ENCODE measurements at places on chromosomes 11 and 22. TPM values are rescaled to one million over a fixed set of nuclear protein-coding genes. Genes with fewer than 3 reads are reported as not detected.

The PGA5 gene
- total RNA-seq: 1.00 TPM

GRCh38 chr11:97201743-97202612 is 812.2 kb downstream of the JRKL start:
- H3K36me3 ChIP-seq: no peaks in the 10 kb centered on the region
- no peak overlapping the region for H3K27ac ChIP-seq

- H3K27me3 ChIP-seq: no peaks in the 10 kb centered on the region
- no peak overlapping the region for H3K4me3 ChIP-seq
- no peak for DNase-seq
- H3K4me1 ChIP-seq: peaks cover 19% of the 10 kb centered on the region
- H3K27ac ChIP-seq: no peak overlapping the region
These were observed 280.7 kb downstream of the TTC28 start for GRCh38 chr22:28398981-28399380.

The FJX1 gene
- total RNA-seq: 1.1 TPM

The LRRC32 gene
- total RNA-seq: 19.5 TPM

The MS4A6E gene
- total RNA-seq: not detected

GRCh38 chr11:112539741-112540140 is 279.1 kb upstream of the PLET1 start:
- no peaks in the 10 kb centered on the region for H3K36me3 ChIP-seq
- no peak for DNase-seq
- no peak overlapping the region for H3K4me3 ChIP-seq
- no peak overlapping the region for H3K27ac ChIP-seq

The OR52I1 gene
- not detected for total RNA-seq

The SLC5A1 gene
- 0.38 TPM for total RNA-seq

The FAM111A gene
- total RNA-seq: 10.8 TPM

DNA sequence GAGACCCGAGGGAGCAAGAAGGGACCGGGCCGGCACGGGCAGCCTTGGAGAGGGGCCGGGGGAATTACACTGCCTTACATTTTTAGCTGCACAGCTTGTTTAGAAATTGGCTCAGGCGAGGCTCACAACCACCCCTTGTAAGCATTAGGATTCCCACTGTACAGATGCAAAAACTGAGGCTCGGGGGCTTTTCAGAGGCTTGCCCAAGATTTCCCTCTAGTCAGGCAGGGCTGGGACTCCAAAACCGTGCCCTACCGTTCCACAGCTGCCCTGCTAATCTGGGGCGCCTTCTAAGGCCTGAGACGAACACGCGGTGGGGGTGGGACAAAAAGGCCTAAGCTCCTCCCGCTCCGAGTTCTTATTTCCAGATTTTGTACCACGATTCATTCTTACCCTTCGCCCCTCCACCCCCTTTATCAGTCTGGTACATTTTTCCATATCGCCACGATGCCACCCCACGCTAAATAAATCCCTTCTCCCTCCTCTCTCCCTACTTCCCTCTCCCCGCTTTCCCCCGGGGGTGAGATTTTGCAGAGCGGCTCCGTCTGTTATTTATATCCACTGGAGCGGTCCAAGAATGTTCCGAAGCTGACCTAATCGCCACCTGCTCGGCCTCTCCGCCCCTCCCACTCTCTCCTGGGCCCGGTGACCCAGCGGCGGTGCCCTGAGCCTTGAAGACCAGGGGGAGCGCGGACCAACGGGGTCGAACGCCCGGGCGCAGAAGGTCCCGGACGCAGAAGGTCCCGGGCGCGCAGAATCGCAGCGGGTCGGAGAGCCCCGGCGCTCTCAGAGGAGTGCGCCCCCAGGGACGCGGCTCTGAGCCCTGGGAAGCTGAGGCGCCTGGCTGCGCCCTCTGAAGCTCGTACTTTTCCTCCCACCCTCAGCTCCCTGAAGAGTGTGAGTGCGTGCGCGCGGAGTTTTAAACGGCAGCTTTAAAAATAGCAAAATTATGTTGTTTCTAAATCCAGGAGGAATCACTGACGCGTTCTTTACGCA is 764 bp upstream of the PACSIN3 start:
- no peak for DNase-seq
- H3K27me3 ChIP-seq: no peaks in the 10 kb centered on the region
- peak overlapping the region; percentile 58 for H3K4me3 ChIP-seq
- no peaks in the 10 kb centered on the region for H3K36me3 ChIP-seq
- peaks cover 42% of the 10 kb centered on the region for H3K4me1 ChIP-seq

DNA sequence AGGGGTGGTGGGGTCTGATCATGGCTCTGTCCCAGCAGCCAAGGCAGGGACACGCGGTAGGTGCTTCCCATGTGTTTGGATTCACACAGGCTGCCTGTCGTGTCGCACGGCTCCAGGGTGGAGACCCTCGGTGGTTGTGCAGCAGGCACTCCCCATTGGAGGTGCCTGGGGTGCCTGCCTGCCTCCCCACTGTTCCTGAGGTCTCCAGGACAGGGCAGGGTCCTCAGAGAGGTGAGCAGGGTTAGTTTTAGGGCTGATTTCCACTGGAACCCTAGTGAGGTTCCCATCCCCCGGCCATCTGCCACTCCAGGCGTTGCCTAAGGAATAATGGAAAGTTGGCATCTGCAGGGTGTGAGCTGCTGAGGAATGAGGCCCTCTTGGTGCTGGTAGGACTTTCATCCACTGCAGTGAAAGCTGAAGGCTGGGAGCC is 32.3 kb downstream of the OSBPL5 start:
- peak; percentile 6 for DNase-seq
- H3K36me3 ChIP-seq: no peaks in the 10 kb centered on the region
- no peaks in the 10 kb centered on the region for H3K27me3 ChIP-seq
- H3K4me3 ChIP-seq: no peak overlapping the region
- no peak overlapping the region for H3K27ac ChIP-seq

The SEZ6L gene
- not detected for total RNA-seq

GRCh38 chr11:3712274-3712673 is 41.1 kb upstream of the CHRNA10 start:
- H3K4me1 ChIP-seq: no peaks in the 10 kb centered on the region
- no peak overlapping the region for H3K27ac ChIP-seq
- H3K27me3 ChIP-seq: no peaks in the 10 kb centered on the region
- DNase-seq: no peak
- H3K36me3 ChIP-seq: peaks cover 13% of the 10 kb centered on the region

- no peak overlapping the region for H3K27ac ChIP-seq
- no peak overlapping the region for H3K4me3 ChIP-seq
- H3K27me3 ChIP-seq: no peaks in the 10 kb centered on the region
- no peak for DNase-seq
- H3K36me3 ChIP-seq: no peaks in the 10 kb centered on the region
- H3K4me1 ChIP-seq: no peaks in the 10 kb centered on the region
These were observed 25.4 kb upstream of the BSX start for GRCh38 chr11:123006860-123007542.

DNA sequence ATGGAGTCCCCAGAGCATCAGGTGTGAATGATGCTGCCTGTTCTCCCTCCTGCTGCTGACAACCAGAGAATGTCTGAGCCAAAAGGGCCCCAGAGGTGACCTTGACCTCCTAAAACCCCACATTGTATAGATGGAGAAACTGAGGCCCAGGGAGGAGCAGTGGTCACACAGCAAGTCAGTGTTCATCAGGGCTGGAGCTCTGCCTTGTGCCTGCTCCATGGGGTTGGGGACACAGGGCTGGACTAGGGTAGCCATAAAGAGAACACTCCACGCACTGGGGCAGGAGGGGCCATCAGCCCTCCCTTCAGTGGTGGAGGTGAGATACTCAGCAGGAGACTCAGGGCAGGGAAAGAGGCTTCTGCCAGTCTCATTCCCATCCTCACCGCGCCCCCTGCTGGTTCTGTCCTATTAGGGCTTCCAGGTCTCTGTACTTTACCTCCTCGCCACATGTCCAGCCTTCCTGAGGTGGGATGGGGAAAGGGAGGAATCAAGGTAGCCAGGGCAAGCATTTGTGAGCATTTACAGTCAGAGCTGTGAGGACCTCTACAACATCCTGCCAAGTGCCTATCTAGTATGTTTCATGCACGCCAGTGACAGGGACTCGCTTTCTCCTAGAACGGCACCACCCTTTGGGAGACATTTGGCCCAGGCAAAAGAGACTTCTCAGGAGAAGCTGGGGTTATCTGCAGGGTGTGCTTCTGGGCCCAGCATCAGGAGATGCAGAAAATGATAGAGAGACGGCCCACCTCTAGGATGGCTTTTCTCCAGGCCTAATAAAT is 43.2 kb downstream of the NEU3 start:
- no peaks in the 10 kb centered on the region for H3K4me1 ChIP-seq
- no peak overlapping the region for H3K4me3 ChIP-seq
- no peaks in the 10 kb centered on the region for H3K27me3 ChIP-seq
- DNase-seq: peak; percentile 79
- H3K27ac ChIP-seq: no peak overlapping the region

DNA sequence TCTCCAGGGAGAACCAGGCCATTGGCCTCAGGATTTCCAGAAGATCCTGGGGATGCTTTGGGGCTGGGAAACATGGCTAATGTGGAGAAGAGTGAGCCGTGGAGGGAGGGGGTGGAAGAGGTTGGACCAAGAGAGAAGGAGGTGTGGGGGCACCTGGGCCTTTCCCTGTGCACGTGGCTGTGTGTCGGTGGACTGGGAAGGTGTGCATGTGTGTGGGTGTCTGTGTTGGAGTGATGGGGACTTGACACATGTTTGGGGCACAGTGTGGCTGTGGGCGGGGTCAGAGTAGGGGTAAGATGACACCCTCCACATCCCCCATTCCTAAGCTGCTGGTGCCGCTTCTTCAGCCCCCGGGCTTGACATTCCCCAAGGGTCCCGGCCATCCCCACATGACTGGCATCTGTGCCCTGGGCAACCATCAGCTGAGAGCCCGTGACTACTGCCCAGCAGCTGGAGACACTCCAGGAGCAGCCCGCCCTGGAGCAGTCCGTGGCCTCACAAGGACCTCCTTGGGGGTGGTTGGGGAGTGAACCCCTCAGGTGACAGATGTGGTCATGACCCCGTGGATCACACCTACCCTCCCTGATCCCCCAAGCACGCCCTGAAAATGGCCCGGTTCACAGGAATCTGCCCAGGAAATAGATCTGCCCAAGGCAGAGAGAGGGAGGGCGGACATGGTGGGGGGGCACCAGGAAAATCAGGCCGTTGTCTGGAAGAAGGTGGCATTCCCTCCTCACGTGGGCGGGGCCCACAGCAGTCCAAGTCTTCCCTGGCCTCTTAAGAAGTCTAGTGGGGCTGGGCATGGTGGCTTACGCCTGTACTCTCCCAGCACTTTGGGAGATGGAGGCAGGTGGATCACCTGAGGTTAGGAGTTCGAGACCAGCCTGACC is 34.8 kb upstream of the SOX10 start:
- no peak overlapping the region for H3K4me3 ChIP-seq
- H3K27ac ChIP-seq: no peak overlapping the region
- DNase-seq: no peak
- H3K36me3 ChIP-seq: no peaks in the 10 kb centered on the region
- H3K4me1 ChIP-seq: no peaks in the 10 kb centered on the region
- no peaks in the 10 kb centered on the region for H3K27me3 ChIP-seq

GRCh38 chr22:32331236-32331917 is 26.3 kb upstream of the RFPL3 start:
- no peak overlapping the region for H3K4me3 ChIP-seq
- H3K27ac ChIP-seq: no peak overlapping the region
- H3K36me3 ChIP-seq: no peaks in the 10 kb centered on the region
- H3K4me1 ChIP-seq: no peaks in the 10 kb centered on the region
- H3K27me3 ChIP-seq: no peaks in the 10 kb centered on the region

DNA sequence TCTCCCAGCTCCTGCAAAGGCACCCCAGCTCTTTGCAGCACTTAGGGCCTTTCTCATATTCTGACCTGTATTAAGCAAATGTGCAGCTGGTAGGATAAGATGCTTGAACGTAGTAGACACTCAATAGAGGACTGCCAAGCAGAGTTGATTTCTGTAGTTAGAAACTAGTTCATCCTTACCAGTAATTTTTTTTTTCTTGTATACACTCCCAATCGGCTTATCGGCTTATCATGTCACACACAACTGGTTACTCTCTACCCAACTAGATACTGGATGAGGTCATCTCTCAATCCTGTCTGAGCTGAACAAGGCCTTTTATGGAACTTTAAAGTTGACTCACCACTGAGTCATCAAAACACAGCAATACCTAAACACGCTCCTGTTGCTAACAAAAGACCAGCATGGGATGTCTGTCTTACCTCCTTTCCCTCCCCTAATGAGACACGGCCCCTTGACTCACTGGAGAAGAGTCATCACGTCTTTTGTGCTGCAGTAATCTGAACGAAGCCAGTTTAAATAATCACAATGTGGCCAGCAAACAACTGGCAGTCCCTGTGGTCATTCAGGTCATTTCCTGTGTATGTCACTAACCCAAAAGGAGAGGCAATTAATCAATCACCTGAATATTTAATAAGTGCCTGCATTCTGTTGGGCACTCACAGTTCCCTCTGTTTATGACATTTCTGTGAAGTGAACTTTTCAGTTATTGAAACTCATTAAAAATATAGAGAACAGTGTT is 7.5 kb upstream of the WEE1 start:
- no peaks in the 10 kb centered on the region for H3K4me1 ChIP-seq
- no peaks in the 10 kb centered on the region for H3K36me3 ChIP-seq
- no peak for DNase-seq

GRCh38 chr11:17604201-17604914 is 57.3 kb downstream of the OTOG start:
- no peak overlapping the region for H3K4me3 ChIP-seq
- H3K36me3 ChIP-seq: no peaks in the 10 kb centered on the region
- no peaks in the 10 kb centered on the region for H3K27me3 ChIP-seq
- no peaks in the 10 kb centered on the region for H3K4me1 ChIP-seq
- no peak overlapping the region for H3K27ac ChIP-seq
- no peak for DNase-seq

The CLMP gene
- total RNA-seq: 0.30 TPM

- no peaks in the 10 kb centered on the region for H3K27me3 ChIP-seq
- H3K4me3 ChIP-seq: no peak overlapping the region
- H3K4me1 ChIP-seq: no peaks in the 10 kb centered on the region
These were observed 215.6 kb downstream of the DDX10 start for GRCh38 chr11:108880510-108880909.

GRCh38 chr11:1228101-1228821 is 5.4 kb downstream of the MUC5B start:
- DNase-seq: peak; percentile 14
- H3K27ac ChIP-seq: no peak overlapping the region
- no peaks in the 10 kb centered on the region for H3K4me1 ChIP-seq
- H3K36me3 ChIP-seq: no peaks in the 10 kb centered on the region
- H3K27me3 ChIP-seq: no peaks in the 10 kb centered on the region

DNA sequence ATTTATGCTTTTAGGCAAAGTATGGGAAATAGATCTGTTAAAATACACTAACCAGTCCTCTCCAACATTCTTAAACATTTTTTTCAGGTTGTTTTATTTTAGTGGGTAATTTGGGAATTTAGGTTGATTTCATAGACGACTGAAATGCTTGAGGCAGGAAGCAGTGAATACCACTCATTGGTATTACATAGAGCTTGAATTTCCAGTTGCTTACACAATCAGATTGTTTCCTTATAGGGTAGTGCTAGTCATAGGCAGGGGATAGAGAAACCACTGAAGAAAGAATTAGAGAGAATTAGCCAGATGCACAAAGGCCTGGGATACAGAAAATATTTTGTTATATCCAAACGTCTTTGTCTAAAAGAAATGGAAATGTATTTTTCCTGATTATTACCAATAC is 23.9 kb upstream of the LYVE1 start:
- no peaks in the 10 kb centered on the region for H3K4me1 ChIP-seq
- H3K27ac ChIP-seq: no peak overlapping the region
- no peak overlapping the region for H3K4me3 ChIP-seq
- H3K36me3 ChIP-seq: no peaks in the 10 kb centered on the region
- H3K27me3 ChIP-seq: no peaks in the 10 kb centered on the region

GRCh38 chr11:117705866-117706265 is 91.2 kb downstream of the DSCAML1 start:
- H3K36me3 ChIP-seq: no peaks in the 10 kb centered on the region
- peaks cover 6% of the 10 kb centered on the region for H3K4me1 ChIP-seq
- H3K27ac ChIP-seq: no peak overlapping the region
